Osteoblast (primary cell): ENCODE measurements at places on chromosomes 4 and X. TPM values are rescaled to one million over a fixed set of nuclear protein-coding genes. Genes with fewer than 3 reads are reported as not detected.

Gene BLTP1
- total RNA-seq, result 121 and 136 TPM in 2 replicates

Gene MAOB
- 0.29 and 0.72 TPM in 2 replicates for total RNA-seq

Gene HTRA3
- total RNA-seq, result 4.0 and 11.5 TPM in 2 replicates

Gene TLR6
- total RNA-seq, result 5.1 and 7.4 TPM in 2 replicates

Gene ABLIM2
- 0.29 and 0.36 TPM in 2 replicates for total RNA-seq

Gene ARMCX5
- total RNA-seq, result 19.7 and 21.7 TPM in 2 replicates
